Naive thymus-derived CD4-positive, alpha-beta T cell (primary cell): ENCODE measurements at places on chromosomes 1 and 21. TPM values are rescaled to one million over a fixed set of nuclear protein-coding genes. Genes with fewer than 3 reads are reported as not detected.

- no peak overlapping the region for H3K27ac ChIP-seq
- peaks cover 31% of the 10 kb centered on the region for H3K4me1 ChIP-seq
- H3K36me3 ChIP-seq = peaks cover 19% of the 10 kb centered on the region
- H3K4me3 ChIP-seq = no peak overlapping the region
- DNase-seq = no peak
Observed at GRCh38 chr1:31642366-31642765, 2.3 kb downstream of the PEF1 start.

GRCh38 chr1:84377480-84378095 is 20.7 kb upstream of the DNASE2B start:
- no peaks in the 10 kb centered on the region for H3K27me3 ChIP-seq
- H3K4me1 ChIP-seq = no peaks in the 10 kb centered on the region
- no peaks in the 10 kb centered on the region for H3K36me3 ChIP-seq

- H3K27ac ChIP-seq = no peak overlapping the region
- no peaks in the 10 kb centered on the region for H3K4me1 ChIP-seq
- no peaks in the 10 kb centered on the region for H3K27me3 ChIP-seq
- no peaks in the 10 kb centered on the region for H3K36me3 ChIP-seq
Observed at GRCh38 chr1:4165686-4166300, 265.7 kb upstream of the C1orf174 start.

DNA sequence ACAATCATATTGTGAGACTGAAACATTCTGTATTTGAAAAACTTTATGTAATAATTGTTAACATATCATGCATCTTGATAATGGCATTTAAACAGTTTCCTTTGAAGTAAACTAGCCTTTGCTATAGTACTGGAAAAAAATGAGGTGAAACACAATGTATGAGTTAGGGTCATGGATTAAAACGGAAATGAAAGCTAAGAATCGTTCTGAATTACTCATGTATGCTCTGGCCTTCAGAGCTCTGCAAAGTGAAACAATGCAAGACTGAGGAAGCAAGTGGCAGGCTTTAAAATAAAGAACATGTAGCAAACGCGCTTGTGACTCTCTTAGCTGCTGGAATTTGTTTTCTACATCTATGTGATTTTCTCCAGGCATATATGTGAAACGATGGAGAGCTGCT is 317.1 kb downstream of the DPYD start:
- DNase-seq = no peak

DNA sequence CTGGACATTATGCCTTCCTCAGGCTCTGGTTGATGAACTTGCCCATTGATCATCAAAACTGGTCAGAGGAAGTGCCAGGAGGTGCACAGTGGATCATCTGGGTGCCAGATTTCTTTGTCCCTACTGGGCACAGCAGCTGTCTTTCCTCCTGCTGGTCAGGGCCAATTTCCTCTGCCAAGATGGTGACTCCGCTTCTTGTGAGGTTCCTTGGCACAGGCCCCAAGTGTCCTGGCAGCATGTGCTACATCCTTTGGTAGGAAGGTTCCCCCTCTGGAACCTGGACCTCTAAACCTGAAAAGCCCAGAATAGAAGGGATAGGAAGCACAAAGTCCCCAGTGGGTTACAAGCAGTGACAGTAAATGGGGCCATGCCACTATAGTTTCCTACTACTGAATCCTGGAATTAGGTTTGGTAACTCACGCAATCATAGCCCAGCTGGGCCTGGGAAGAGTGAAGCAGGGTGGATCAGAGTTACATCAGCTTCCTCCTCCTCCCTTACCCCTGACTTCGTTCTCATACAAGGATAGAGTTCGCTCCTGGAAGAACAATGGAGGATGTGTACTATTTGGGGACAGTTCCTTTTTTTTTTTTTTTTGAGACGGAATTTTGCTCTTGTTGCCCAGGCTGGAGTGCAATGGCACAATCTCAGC is 147.1 kb downstream of the CNIH3 start:
- H3K4me1 ChIP-seq = no peaks in the 10 kb centered on the region
- DNase-seq = no peak
- no peak overlapping the region for H3K4me3 ChIP-seq
- no peaks in the 10 kb centered on the region for H3K27me3 ChIP-seq
- no peaks in the 10 kb centered on the region for H3K36me3 ChIP-seq

DNA sequence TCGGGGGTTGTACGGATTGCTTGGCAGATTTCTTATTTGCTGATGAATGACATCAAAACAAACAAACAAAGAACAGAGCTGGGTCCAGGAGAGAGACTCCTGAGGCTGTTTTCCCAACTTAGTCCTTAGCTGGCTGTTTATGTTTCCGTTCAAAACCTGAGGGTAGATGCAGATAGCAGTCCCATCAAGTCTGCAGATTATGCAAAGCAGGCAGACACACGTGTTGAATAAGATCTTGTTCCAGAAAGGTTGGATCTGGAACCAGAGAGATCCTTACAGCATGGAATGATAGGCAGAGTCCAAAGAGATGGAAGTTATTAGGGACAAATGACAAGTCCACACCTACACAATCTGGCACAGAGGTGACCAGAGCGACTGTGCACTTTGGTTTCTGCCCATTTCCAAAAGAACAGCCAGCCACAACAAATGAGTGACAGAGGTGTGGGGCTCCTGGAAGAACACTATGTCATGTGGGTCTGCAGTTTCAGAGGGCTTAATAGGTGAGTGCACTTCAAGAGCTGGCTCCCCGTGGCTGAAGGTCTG is 65.5 kb downstream of the MAN1C1 start:
- no peak overlapping the region for H3K27ac ChIP-seq
- H3K4me1 ChIP-seq = peaks cover 63% of the 10 kb centered on the region
- no peak overlapping the region for H3K4me3 ChIP-seq
- no peaks in the 10 kb centered on the region for H3K27me3 ChIP-seq
- H3K36me3 ChIP-seq = no peaks in the 10 kb centered on the region

DNA sequence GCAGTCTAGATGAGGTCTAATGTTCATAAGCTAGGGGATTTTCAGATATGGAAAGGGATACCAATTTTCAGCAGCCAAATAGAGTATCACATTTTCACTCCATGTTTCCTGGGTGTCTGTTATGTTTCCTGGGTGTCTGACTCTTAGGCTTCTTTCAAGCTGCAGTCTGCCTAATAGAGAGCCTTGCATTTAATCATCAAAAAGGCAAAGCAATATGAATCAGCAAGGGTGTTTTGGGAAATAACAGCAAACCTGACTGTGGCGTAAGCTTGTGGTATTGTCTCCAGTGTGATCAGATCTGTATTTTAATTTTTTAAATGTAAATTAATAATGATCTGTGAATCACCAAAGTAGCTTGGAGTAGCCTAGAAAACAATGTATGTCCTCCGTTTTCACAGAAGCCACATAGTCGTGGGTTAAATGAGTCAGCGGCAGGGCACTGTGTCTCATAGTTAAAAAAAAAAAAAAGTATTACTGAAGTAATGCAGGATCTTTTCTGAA is 10.4 kb downstream of the LGALS8 start:
- peaks cover 14% of the 10 kb centered on the region for H3K36me3 ChIP-seq
- no peak overlapping the region for H3K4me3 ChIP-seq
- DNase-seq = no peak
- peaks cover 4% of the 10 kb centered on the region for H3K4me1 ChIP-seq

DNA sequence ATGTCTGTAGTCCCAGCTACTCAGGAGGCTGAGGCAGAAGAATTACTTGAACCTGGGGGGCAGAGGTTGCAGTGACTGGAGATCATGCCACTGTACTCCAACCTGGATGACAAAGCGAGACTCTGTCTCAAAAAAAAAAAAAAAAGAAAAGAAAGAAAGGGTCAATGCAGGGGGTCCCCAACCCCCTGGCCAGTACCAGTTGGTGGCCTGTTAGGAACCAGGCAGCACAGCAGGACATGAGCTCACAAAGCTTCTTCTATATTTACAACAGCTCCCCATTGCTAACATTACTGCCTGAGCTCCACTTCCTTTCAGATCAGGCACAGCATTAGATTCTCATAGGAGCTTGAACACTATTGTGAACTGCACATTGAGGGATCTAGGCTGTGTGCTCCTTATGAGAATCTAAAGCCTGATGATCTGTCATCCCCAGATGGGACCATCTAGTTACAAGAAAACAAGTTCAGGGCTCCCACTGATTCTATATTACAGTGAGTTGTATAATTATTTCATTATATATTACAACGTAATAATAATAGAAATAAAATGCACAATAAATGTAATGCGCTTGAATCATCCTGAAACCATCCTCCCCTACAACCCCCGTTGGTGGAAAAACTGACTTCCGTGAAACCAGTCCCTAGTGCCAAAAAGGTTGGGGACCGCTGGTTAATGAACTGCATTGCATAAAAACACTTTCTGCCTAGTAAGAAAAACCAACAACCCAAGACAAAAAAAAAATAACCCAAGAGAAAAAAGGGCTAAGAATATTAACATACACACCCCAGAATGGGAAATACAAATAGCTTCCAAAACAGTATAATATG is 2.8 kb downstream of the ZBTB8OS start:
- H3K27me3 ChIP-seq = no peaks in the 10 kb centered on the region
- no peak overlapping the region for H3K4me3 ChIP-seq
- H3K4me1 ChIP-seq = peaks cover 19% of the 10 kb centered on the region
- H3K27ac ChIP-seq = no peak overlapping the region
- H3K36me3 ChIP-seq = no peaks in the 10 kb centered on the region
- DNase-seq = no peak

- no peaks in the 10 kb centered on the region for H3K27me3 ChIP-seq
- no peaks in the 10 kb centered on the region for H3K36me3 ChIP-seq
- no peak for DNase-seq
- H3K27ac ChIP-seq = no peak overlapping the region
Observed at GRCh38 chr1:198280080-198280479, 123.3 kb downstream of the NEK7 start.

- no peak overlapping the region for H3K27ac ChIP-seq
- H3K27me3 ChIP-seq = no peaks in the 10 kb centered on the region
- H3K36me3 ChIP-seq = no peaks in the 10 kb centered on the region
Observed at GRCh38 chr1:97034651-97035050, 313.1 kb downstream of the PTBP2 start.

- H3K36me3 ChIP-seq = no peaks in the 10 kb centered on the region
- H3K4me1 ChIP-seq = no peaks in the 10 kb centered on the region
- no peaks in the 10 kb centered on the region for H3K27me3 ChIP-seq
- no peak overlapping the region for H3K27ac ChIP-seq
- no peak for DNase-seq
Observed at GRCh38 chr1:14627608-14628489, 29.4 kb downstream of the KAZN start.

PSMG1 gene
- polyA plus RNA-seq = 48.2 TPM

LINGO4 gene
- polyA plus RNA-seq = not detected

CHI3L2 gene
- 126 TPM for polyA plus RNA-seq
